SJSA1 (cell line): ENCODE measurements at places on chromosomes 11 and 22. TPM values are rescaled to one million over a fixed set of nuclear protein-coding genes. Genes with fewer than 3 reads are reported as not detected.

Gene TRIM51
- total RNA-seq: not detected in 2 replicates

- H3K4me3 ChIP-seq: no peak overlapping the region
- peaks cover 5% of the 10 kb centered on the region; the same call in 1 of the 2 replicates for H3K4me1 ChIP-seq
- H3K27me3 ChIP-seq: no peaks in the 10 kb centered on the region
- peaks cover 93% of the 10 kb centered on the region for H3K36me3 ChIP-seq
These were observed 16.5 kb upstream of the CDC42EP2 start for GRCh38 chr11:65298131-65298535.

GRCh38 chr22:39745789-39746188, 147.8 kb downstream of the ENTHD1 start:
- peaks cover 38% of the 10 kb centered on the region for H3K27me3 ChIP-seq
- H3K27ac ChIP-seq: no peak overlapping the region
- H3K4me1 ChIP-seq: peaks cover 9% of the 10 kb centered on the region
- no peak overlapping the region for H3K4me3 ChIP-seq

Gene STX5
- 45.7 and 45.8 TPM in 2 replicates for total RNA-seq

GRCh38 chr22:25447067-25447685, 117.3 kb upstream of the GRK3 start:
- H3K4me3 ChIP-seq: no peak overlapping the region
- H3K36me3 ChIP-seq: peaks cover 13% of the 10 kb centered on the region
- DNase-seq: no peak
- no peak overlapping the region for H3K27ac ChIP-seq
- H3K4me1 ChIP-seq: peaks cover 9% of the 10 kb centered on the region; the same call in 1 of the 2 replicates

DNA sequence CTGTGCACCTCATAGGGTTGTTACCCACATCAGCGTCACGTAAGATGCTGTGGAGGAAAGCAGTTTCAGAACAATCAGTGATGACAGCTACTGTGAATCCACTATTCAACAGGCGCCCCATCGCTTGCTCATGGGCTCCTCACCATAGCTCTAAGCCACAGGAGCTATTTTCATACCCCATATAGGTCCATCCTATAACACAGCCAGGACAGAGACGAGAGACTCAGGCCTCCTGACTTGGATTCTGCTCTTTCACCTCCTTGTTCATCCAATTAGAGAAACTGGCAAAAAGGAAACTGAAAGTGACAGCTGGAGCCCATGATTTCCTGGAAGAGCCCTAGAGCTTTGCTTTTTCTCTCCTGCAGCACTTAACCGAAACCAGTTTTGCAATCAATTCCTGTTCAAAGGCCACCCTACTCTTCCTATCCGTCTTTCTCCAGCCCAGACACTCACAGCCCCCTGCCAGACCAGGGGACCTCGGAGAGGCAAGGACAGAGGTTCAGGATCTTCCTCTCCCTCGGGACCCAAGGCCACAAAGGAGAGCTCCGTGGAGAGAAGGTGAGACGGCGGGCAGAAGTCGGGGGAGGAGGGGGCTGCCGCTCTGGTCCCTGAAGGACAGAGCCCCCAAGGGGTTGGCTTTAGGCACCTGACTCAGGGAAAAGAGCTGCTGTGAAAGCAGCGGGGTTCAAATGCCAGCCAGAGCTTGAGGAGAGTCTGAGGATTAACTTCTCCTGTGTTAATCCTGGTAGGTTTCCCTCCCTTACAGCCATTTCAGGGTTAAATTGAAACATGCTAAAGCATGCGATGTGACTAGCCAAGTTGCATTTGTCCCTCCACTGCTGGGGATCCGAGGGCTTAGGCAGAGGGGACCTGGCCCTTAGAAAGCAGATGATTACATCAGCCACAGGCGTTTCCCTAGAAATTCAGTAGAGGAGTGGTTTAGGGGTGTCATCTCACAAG, at the start of gene APOL6:
APOL6 (plus strand) TSS at position 381 of the 960 bp plus-strand sequence. CDS start 7,980 bp downstream, outside the sequence.
- H3K4me3 ChIP-seq: peak within 1 kb of the TSS; percentile 46
- no peaks in the 10 kb centered on the region for H3K27me3 ChIP-seq
- H3K36me3 ChIP-seq: peaks cover 3% of the 10 kb centered on the region; the same call in 1 of the 2 replicates
- peak; percentile 84 for DNase-seq

DNA sequence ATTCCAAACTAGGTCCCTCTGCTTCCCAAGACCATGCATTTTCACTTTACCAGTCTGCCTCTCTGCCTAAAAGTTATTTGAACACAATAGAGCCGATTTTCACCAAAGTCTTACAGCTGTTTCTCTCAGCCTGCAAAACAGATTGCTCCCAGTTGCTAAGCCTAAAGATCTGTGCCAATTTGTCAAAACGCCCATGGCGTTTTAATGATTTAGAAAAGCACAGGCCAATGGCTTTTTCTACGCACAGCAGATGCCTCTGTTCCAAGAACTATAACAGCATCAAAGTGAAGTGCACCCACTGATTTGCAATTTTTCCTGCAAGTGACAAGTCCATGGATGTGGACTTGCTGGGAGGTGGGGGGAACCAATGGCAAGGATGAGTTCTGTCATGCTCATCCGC, 173.9 kb upstream of the SYN3 start:
- no peaks in the 10 kb centered on the region for H3K36me3 ChIP-seq
- H3K27ac ChIP-seq: no peak overlapping the region
- H3K4me3 ChIP-seq: no peak overlapping the region
- no peaks in the 10 kb centered on the region for H3K4me1 ChIP-seq

Gene KCTD14
- 2.3 and 7.7 TPM in 2 replicates for total RNA-seq

DNA sequence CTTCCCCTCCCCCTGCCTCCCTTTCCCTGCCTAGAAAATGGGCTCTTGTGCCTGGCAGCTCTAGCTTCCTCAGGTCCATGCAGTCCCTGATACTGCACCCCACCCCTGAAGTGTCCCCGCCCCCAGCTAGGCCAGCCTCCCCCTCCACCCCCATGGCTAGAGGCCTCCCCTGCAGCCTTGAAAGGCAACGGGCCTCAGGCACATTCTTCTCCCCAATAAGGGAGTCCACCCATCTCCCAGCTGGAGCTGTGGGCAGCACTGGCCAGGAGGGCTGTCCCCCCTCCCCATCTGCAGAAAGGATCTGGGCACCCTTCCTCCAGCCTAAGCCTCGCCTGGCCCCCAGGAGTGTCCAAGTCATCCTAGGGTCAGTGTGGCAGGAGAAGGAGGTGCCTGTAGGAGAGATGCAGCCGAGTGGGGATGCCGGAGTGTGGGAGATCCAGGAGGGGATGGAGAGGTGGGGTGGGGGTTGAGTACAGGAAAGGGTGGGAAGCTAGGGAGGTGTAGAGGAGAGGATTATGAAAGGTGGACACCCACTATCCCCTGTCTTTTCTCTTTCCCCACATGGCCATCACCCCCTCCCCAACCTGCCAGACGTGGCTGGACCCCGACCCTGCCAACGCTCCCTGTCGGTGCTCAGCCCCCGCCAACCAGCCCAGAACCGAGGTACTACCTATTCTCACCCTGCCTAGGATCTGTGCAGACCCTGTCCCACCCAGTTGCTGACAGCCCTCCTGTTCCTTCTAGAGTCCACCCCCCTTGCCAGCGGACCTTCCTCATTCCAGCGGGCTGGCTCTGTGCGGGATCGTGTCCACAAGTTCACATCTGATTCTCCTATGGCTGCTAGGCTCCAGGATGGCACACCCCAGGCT, 9.3 kb downstream of the SMTN start:
- DNase-seq: no peak
- no peak overlapping the region for H3K4me3 ChIP-seq
- H3K4me1 ChIP-seq: no peaks in the 10 kb centered on the region
- peaks cover 98% of the 10 kb centered on the region for H3K36me3 ChIP-seq

Gene FAM83F
- total RNA-seq: not detected in 2 replicates

- H3K4me1 ChIP-seq: peaks cover 24% of the 10 kb centered on the region
- H3K4me3 ChIP-seq: no peak overlapping the region
- DNase-seq: peak; percentile 47
These were observed 28.3 kb downstream of the SLC1A2 start for GRCh38 chr11:35390737-35391682.

Gene STT3A
- total RNA-seq: 72.3 and 123 TPM in 2 replicates

GRCh38 chr11:40797981-40798380, 661.5 kb downstream of the LRRC4C start:
- H3K27me3 ChIP-seq: 0 out of 2 replicates have a peak, but pooled peaks cover 2% of the 10 kb centered on the region
- DNase-seq: no peak
- no peaks in the 10 kb centered on the region for H3K4me1 ChIP-seq
- no peaks in the 10 kb centered on the region for H3K36me3 ChIP-seq
- no peak overlapping the region for H3K27ac ChIP-seq
- no peak overlapping the region for H3K4me3 ChIP-seq

GRCh38 chr11:35352077-35352888, 67.1 kb downstream of the SLC1A2 start:
- H3K36me3 ChIP-seq: no peaks in the 10 kb centered on the region
- H3K27ac ChIP-seq: no peak overlapping the region
- DNase-seq: no peak
